Common myeloid progenitor, CD34-positive (primary cell): ENCODE measurements at places on chromosomes 4 and X.

DNA sequence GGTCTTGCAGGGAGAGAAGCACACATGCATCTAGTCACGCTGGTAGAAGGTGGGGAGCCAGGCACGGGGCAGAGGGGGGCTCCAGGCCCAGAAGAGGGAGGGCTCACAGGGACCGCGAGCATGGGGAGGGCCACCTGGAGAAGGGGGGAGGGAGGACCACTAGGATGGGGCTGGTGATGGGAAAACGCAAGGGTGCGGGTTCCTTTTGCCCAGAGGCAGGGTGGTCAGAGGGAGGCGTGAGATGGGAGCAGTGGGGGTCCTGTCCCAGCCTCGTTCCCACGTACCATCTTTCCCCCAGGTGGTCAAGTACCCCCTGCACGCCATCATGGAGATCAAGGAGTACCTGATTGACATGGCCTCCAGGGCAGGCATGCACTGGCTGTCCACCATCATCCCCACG is 30.7 kb downstream of the WFS1 start:
- DNase-seq, result no peak

DNA sequence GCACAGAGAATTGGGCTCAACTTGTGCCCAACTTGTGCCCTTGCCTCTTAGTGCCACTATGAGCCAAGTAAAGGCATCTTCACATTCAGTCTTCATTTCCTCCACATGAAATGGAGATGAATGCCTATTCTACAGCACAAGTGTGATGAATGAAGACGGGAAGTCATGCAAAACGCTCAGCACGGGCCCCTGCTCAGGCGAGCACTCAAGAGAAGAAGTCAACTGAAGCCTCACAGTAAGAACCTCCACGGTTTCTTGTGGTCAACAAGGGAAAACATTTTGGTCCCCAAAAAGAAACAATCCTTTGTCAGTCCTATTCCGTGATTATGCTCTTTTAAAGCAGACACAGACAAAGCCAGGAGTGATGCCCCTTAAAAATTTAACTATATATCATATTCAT is 87.0 kb downstream of the IRF2 start:
- peak; percentile 35 for DNase-seq

- no peak for DNase-seq
Observed at GRCh38 chr4:139813881-139814280, 148.3 kb downstream of the MGST2 start.

DNA sequence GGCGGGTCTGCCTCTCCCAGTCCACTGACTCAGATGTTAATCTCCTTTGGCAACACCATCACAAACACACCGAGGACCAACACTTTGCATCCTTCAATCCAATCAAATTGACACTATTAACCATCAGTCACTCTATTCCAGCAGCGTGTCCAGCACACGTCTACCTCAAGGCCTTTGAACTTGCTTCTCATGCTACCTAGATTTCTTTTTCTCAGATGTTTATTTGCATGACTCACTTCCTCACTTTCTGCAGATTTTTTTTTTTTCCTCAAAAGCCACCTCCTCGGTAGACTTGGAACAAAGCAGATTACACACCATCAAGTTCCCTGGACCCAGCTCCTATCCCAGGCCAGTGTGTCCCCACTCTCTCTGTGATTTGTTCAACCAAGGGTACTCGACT is 49.5 kb downstream of the SUPT20HL2 start:
- DNase-seq, result peak; percentile 14

DNA sequence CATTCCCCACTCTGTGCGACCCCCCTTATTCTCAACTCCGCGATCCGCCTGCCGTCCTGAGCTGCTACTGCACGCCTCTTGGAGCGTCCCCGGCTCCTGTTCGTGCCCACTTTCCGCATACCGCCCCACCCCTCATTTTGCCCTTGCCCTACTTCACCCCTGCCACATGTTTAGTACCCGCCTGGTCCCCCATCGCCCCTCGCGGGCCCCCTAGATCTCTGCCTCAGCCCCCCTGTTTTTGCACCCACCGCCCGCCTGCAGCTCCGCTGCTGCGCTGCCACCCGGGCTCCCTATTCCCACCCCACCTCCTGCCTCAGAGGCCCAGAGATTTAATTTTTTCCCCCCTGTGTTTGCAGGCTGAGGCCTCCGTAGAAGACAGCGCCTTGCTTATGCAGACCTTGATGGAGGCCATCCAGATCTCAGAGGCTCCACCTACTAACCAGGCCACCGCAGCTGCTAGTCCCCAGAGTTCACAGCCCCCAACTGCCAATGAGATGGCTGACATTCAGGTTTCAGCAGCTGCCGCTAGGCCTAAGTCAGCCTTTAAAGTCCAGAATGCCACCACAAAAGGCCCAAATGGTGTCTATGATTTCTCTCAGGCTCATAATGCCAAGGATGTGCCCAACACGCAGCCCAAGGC is 1.4 kb downstream of the MAGED1 start:
- DNase-seq, result peak; percentile 84

- DNase-seq, result no peak
Observed at GRCh38 chrX:2401590-2402360, 99.0 kb downstream of the DHRSX start.

GRCh38 chrX:114675365-114675764 is 91.5 kb downstream of the HTR2C start:
- DNase-seq, result no peak

DNA sequence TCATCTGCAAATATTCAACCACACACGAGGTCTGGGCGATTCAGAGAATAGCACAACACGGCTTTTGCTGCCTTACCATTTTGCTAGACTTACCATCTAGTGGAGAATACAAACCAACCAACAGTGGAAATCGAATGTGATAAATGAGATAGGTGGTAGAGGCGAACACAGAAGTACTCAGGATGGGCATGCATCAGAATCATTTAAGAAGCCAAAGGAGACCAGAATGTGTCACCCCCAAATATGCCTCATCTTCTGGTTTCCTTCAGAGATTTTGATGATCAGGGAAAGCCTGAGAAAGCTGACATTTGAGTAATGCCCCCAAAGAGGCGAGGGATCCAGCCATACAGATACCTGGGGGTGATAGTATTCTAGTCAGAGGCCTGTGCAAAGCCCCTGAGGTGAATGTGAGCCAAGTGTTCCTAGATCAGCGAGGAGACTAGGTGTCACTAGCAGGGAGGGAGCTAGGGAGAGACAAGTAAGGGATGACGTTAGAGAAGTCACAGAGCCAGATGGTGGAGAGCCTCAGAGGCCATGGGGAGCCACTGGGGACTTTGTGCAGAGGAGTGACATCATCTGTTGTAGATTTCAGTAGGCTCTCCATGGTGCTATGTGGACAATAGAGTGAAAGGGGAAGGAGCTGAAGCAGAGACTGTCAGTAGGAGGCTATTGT is 1.7 kb downstream of the MTMR1 start:
- DNase-seq, result no peak

GRCh38 chr4:90027565-90027964 is 99.6 kb upstream of the CCSER1 start:
- DNase-seq, result peak; percentile 87

- no peak for DNase-seq
Observed at GRCh38 chrX:54994099-54994498, at the start of gene PFKFB1. PFKFB1 (minus strand) TSS chrX:54994188; CDS start chrX:54994007, 181 bp downstream.

- no peak for DNase-seq
Observed at GRCh38 chrX:7147413-7147977, at the start of gene STS. STS (plus strand) TSS chrX:7147712; CDS start chrX:7253200, 105,488 bp downstream.

- DNase-seq, result no peak
Observed at GRCh38 chr4:1883583-1883982, 12.4 kb downstream of the NSD2 start.

DNA sequence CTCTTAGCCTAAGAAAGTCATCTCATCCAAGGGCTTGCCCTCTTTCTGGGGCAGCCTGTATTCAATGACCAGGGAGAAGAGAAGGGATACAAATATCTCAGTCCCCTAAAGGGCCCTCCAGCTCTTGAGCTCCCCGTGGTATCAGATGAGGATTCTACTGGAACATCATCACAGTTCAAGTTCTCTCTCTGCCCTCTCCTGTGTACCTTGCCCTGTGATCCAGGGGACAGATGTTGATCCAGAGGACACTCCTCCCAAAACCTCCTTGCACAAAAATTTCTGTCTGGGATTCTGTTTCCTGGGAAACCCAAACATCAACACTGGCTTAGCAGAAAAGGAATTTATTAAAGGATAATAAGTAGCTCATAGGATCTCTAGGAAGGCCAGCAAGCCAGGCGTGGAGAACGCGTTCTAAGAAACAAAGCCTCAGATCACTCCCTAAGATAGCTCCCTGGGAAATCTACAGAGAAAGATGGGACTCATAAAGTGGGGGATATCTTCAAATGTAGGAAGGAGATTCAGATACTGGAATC is 296.3 kb upstream of the KLF3 start:
- no peak for DNase-seq

- peak; percentile 50 for DNase-seq
Observed at GRCh38 chr4:73068491-73069337, 802 bp downstream of the COX18 start.

DNA sequence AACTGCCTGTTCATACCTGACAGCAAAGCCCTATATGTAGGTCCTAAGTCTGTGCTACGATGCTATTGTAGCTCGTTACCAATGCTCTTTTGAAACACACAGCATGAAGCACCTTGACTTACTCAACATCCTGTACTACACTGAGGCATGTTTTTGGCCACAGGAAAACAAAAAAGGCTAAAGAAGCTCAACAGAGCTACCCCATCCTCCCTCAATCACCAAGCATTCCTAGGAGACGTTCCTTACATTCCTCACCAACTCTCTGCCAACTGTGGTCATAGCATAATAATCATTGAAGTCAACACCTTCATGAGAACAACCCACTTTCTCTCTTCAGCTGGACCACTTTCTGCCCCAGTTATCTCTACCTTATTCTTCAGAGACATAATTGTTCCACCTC is 73.7 kb upstream of the SLC25A43 start:
- no peak for DNase-seq

GRCh38 chrX:72123471-72124185 is 8.1 kb downstream of the RTL5 start:
- DNase-seq, result peak; percentile 61

DNA sequence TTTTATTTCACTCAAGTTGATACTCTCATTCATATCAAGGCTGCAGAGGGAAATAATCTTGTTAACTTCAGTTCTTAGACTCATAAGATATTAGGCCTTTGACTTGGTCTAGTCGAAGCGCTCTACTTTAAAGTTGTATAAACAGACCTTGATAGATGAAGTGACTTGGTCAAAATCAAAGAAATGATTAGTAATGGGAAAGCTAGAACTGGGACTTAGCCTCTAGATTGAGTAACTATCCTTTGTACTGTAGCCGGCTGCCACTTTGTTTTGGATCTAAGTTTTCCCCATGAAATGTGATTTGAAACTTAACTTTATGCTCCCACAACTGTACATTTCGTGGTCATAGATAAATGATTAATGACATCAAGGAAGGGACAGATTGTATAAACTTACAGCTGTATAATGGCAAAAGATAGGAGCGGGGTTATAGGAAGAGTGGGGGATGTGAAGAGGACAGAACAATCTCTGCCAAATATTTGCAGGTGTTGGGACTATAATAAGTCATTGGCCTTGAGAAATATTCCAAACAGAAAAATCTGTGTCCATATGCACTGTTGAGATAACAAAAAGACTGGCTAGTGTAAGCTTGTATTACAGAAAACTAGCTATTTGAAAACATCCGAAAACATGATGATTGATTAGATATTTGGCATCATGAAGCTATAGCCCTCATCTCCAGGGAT is 17.2 kb downstream of the MID2 start:
- no peak for DNase-seq

GRCh38 chr4:46980851-46981250 is 12.5 kb downstream of the GABRA4 start:
- DNase-seq, result no peak

- no peak for DNase-seq
Observed at GRCh38 chrX:148574237-148574973, 74.0 kb downstream of the AFF2 start.

GRCh38 chrX:154401918-154402621 is 3.9 kb downstream of the RPL10 start:
- DNase-seq, result no peak

DNA sequence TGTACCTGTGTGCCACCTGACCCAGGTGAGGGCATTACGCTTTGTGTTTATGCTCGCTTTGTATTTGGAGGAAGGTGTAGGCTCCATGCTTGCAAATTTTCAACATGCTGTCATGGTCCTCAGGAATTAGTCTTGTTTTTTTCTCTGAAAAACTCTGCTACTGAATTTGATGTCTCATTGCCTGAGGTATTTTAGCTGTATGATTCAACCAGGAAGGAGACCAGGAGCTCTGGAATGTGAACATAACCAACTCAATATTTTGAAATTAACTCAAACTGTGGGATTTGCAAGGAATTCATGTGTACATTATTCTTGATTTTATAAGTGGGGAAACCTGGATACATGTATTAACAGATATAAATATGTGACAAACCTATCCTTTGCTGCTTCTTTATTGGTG is 134.1 kb downstream of the SLC4A4 start:
- no peak for DNase-seq

- DNase-seq, result no peak
Observed at GRCh38 chrX:72258174-72258573, 18.9 kb downstream of the RPS4X start.

- DNase-seq, result no peak
Observed at GRCh38 chr4:123939621-123940020, 543.0 kb downstream of the SPRY1 start.

DNA sequence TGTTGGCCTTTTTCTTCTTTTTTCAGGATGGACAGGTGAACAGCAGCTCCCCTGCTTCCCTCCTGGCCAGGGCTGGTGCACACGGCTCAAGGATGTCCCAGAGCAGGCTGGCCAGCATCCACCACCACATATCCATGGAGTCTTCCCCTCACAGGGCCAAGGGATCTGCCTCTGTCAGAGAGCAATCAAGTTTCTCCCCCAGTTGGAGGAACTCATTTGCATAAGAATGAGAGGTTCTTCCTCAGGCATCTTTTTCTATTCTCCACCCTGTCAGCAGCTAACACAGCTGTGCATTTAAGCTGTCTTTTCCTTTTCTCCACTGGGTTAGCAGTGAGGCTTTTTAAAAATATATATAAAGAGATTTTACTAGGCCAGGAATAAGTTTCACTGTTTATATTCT is 143.8 kb downstream of the ANAPC10 start:
- no peak for DNase-seq

DNA sequence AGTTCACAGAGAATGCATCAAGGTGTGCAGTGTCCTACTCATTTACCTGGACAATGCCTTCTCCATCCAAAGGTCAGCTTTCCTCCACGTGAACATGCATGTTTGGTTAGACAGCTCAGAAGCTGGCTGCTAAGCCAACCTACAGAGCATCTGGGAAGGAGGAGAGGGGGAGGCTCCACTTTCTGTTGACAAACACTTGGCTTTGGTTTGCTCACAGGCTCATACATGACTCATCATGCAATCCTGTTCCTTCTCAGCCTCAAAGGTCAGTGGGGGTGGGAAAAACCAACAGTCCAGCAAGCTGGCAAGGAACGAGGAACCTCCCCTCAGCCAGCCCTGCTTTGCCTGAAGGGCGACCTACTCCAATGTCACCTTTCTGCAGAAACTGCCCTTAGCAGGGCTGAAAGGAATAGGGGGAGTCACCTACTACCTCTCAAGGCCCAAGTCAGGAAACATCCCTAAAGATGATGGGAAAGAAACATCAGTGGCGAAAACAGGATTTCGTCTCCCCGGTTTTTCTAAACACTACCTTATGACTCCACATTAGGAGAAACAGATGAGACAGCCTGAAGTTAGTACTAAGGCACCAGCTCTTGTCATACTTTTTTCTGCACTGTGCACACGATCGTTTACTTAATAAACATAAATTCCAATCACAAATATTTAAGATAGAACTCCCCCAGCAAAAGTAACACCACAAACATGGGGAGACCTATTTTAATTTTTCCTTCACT is 37.9 kb downstream of the RELL1 start:
- no peak for DNase-seq
